ENCODE measurements at places on chromosomes 1 and 21.

DNA sequence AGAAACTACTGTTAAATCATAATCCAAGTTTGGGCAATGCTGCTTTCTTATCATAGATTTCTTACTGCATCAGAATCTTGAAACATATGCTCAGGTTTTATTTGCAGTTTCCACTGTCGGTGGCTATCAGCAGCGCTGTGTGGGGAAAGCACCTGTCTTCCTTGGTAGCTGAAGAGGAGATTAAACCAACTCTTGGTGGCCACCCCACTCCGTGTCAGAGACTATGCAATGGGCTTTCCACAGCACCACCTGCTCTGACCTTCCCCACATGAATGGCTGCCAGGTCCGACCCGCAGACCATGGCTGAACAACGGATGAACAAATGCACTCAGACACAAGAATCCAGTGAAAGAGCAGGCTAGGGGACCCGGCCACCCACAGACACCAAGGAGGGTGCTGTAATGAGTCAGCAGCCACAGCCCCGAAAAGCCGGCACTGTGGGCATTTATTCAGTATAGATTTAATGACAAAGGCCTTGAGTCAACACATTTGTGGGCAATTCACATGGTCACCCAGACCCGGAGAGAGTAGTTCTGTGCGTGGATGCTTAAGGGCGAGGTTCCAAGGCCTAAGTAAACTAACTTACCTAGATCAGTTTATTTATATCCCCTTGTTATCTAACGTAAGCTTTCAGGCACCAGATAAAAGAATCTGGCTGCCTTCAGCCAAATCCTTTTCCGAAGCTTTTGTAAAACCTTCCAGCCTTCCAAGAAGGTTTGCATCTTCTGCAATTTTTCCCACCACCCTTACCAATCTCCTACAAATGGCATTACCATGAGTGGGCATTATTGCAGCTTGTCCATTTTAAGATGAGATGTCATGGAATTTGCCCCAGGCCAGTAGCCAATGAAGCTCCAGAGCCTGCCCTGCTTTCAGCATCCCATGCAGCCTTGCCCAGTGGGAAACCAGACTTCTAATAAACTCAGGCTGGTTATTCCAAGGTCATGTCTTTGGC, 82.7 kb downstream of the HLCS start:
- DNase-seq, result peak; percentile 18

GRCh38 chr1:200805719-200806118, 67.0 kb downstream of the CAMSAP2 start:
- no peak for DNase-seq

DNA sequence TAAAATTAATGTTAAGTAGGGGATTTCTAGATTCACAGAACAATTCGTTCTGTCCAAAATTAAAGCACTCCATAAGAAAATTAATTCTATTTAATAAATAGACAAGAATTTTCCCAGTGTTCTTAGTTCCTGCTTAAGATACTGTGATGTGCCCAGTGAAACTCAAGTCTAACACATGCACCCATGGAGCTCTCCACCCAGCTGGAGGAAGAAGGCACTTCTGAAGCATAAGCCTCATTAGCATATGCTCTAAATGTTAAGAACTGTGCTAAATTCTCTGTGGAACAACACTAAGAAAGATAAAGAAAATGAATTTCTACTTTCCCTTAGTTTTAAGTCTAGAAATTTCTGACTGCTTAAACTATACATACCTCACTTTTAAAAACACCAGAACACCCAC, 71.2 kb downstream of the TTLL7 start:
- DNase-seq, result no peak

GRCh38 chr1:214615871-214616270, 12.9 kb downstream of the CENPF start:
- peak; percentile 76 for DNase-seq

DNA sequence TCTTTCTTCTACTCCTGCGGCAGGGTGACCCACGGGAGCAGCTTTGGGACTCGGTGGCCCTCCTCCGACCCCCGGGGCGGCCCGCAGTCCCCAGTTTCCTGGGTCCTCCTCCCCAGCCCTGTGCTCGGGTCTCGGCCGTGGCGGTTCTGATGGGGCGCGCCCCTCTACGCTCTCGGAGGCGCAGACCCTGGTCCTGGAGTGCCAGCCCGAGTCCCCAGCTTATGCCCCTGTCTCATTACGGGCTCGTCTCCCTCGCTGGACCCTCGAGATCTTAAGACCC, 430 bp downstream of the BTG2 start:
- DNase-seq, result no peak

DNA sequence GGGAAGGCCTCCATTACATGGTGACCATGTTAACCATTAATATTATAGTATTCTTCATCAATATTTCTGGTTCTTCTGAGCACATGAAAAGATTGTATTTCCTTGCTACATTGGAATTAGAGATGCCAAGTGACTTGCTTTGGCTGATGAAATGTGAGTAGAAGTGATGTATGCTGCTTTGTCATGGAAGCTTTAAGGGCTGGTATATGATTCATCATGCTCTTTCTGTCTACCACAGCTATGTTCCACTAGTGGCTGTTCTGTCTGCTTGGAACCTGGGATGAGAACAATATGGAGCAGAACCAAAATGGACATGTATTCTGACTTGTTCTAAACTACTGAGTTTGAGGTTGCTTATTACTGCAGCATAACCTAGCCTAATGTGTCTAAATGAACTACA, 163.3 kb downstream of the TM2D1 start:
- peak; percentile 22 for DNase-seq

GRCh38 chr1:48019714-48020315, 22.6 kb upstream of the TRABD2B start:
- no peak for DNase-seq

GRCh38 chr1:923131-923990, at the start of gene SAMD11:
Gene SAMD11, plus strand, starts transcription at chr1:923923. Its CDS starts 509 bp downstream, at chr1:924432.
- DNase-seq, result peak; percentile 80

- no peak for DNase-seq
Measured at GRCh38 chr1:92516574-92516973, 29.8 kb upstream of the GFI1 start.

- DNase-seq, result peak; percentile 62
Measured at GRCh38 chr1:25875154-25875855, at the start of gene PAQR7. Gene PAQR7, minus strand, starts transcription at chr1:25875708. Its CDS starts 11,869 bp downstream, at chr1:25863839.

GRCh38 chr1:178031856-178032320, 62.0 kb upstream of the RASAL2 start:
- DNase-seq, result peak; percentile 97

DNA sequence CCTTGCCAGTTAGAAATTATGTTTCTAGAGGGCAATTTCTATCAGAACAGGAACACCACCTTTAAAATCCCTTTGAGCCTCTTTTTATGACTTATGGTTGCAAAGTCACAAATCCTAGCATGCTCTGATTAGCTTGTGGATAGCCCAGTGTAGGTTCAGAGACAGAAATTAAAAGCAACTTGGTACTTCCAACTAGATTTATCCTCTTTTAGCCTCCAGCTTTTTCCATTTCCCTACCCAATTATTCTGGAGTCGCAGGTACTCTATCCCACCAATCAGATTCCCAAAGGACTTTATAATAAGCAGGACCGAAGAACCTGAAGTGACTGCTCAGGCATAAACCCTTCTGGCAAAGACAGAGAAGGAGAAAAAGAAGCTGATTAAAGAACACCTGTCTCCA, 33.4 kb upstream of the LRRC53 start:
- no peak for DNase-seq

DNA sequence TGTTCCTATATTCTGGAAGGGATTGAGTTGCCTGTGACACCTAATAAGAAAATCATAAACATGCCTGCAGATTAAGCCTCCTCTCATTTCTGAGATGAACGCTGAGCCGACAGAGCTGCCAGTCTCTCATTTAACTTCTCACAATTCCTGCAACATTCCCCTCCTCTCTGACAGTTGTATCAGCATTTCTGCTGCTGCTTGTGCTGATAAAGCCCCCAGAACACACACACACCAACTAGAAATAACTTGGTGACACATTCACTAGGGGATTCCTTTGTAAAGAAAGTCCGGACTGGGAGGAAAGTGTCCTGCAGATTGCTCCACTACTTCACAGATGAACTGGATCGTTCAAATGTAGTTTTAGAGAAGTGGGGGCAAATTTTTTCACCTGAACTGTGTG, 437.3 kb downstream of the PLA2G4A start:
- no peak for DNase-seq

- peak; percentile 88 for DNase-seq
Measured at GRCh38 chr1:32464716-32465577, at the start of gene ZBTB8B. Gene ZBTB8B, plus strand, starts transcription at chr1:32465072. Its CDS starts 5,553 bp downstream, at chr1:32470625.

GRCh38 chr1:180966312-180966711, 53.6 kb downstream of the KIAA1614 start:
- peak; percentile 18 for DNase-seq

GRCh38 chr1:150186789-150187559, 37.3 kb downstream of the PLEKHO1 start:
- DNase-seq, result peak; percentile 77

GRCh38 chr1:86184426-86184825, 27.9 kb upstream of the COL24A1 start:
- DNase-seq, result no peak

DNA sequence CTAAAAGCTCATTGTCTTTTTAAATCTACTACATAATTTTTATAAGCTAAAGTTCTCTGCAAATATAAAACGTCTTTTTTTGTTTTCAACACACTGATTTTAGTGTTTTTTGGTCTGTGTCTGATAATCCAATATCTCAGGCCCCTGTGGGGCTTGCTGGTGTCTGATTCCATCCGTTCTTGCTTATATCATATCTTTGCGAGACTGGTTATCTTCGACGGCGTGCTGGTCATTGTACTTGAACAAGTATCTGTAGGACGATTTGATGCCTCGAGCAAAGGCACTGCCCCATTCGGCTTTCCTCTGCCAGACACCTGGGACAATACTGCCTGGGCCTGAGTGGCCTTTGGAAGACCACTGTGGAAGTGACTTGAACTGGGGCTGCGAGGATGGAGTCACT, 18.4 kb upstream of the TTLL10 start:
- DNase-seq, result no peak

GRCh38 chr1:24506691-24507381, 4.2 kb downstream of the RCAN3 start:
- DNase-seq, result no peak

DNA sequence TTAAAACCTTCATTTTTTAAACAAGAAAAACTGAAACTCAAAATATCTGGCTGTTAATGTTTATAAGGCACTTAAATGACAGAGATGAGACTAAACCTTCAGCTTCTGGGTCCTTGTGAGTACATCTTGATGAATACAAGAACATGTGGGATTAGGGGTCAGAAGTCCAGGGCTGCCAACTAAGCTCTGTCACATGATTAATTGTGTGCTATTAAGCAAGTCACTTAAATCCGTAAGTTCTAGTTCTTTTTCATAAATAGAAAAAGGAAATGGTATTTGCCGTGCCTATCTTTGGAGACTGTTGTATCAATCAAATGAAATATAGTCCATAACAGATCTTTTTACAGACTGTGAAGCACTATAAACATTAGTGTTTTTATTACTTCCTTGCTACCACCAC, 43.2 kb upstream of the KCTD3 start:
- DNase-seq, result peak; percentile 38

GRCh38 chr1:3993619-3994375, 93.7 kb upstream of the C1orf174 start:
- DNase-seq, result no peak

DNA sequence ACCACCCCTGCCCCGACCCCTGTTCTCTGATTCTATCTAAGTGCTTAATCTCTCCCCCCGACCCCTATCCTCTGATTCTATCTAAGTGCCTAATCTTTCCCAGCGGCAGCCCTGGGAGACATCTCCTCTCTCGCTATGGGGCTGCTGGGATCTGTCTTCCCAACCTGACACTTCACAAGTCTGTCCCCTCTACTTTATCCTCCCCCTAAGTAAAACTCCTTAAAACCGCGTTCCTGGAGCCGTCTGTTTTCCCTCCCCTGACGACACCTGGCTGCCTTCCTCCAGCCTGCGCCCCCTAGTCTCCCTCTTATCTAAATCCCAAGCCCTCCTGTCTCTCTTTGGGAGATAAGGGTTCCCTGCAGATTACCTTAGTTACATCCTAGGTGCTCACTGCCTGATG, 30.5 kb downstream of the EPHB2 start:
- DNase-seq, result no peak

GRCh38 chr1:245997471-245998258, 509.4 kb downstream of the SMYD3 start:
- DNase-seq, result peak; percentile 64

- peak; percentile 99 for DNase-seq
Measured at GRCh38 chr1:152001631-152002584, 8.2 kb upstream of the S100A10 start.

DNA sequence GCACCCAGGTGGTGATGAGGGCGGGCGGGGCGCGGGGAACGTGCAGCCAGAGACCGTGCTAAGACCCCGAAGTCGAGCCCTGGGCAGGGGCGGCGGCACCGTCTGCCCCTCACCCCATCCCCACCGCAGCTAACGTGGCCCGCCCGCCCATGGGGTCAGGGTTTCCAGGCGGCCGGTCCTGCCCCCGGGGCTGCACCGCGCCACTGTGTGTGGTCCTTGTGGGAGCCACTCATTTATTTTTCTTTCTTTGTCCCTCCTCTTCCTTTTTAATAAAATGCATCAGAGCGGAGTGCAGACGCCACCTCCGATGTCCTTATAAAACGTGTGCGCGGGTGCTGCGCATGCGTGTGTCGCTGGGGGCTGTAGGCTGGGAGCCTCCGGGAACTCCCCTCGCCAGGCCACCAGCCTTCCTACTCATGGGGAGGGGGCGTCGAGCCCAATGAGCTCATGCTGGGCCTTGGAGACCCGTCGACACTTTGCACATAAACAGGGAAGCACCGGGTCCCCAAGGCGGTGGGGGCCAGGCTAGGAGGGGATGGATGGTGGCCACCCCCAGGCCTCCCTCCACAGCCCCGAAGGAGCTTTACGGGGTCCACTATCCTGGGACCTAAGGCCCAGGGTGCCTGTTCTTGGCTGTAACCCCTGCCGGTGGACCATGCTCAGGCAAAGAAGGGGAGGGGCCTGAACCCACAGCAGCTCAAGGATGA, 59.9 kb downstream of the WNT9A start:
- peak; percentile 60 for DNase-seq

- no peak for DNase-seq
Measured at GRCh38 chr21:34092262-34092921, 19.0 kb downstream of the MRPS6 start.

DNA sequence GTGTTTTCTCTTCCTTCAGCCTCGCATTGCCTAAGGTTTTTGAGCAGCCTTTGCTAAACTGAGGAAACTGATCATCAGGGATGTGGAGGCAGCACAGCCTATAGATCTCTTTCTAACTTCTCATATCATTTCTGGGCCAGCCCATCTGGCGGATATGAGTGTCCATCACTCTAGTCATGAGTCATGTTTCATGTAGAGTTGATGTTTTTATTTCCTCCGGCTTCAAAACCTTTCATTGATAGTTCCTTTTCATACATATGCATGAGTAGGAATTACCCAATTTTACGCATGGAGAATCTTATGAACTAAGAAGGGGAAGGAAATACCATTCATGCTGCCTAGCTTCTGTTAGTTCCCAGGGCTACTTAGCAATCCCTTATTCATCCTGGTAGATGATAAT, 66.3 kb downstream of the SPATA46 start:
- peak; percentile 71 for DNase-seq

- peak; percentile 80 for DNase-seq
Measured at GRCh38 chr21:38847556-38847955, 41.8 kb downstream of the ETS2 start.

Measured in choroid plexus epithelial cell (primary cell).